Naive thymus-derived CD8-positive, alpha-beta T cell (primary cell): ENCODE measurements at places on chromosomes 11 and 22.

DNA sequence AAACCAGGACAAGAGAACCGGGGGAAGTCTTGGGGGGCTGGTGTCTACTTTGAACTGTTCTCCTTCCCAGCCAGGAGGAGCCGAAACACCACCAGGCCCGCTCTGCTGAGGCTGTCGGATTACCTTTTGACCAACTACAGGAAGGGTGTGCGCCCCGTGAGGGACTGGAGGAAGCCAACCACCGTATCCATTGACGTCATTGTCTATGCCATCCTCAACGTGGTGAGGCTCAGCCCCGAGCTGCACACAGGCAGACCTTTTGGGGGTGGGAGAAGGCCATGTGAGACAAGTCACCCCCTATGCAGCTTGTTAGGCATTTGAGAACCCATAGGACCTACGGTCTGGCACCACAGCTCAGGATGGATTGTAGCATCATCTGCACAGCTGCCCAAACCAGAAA, 2.8 kb downstream of the HTR3A start:
- DNase-seq: no peak

DNA sequence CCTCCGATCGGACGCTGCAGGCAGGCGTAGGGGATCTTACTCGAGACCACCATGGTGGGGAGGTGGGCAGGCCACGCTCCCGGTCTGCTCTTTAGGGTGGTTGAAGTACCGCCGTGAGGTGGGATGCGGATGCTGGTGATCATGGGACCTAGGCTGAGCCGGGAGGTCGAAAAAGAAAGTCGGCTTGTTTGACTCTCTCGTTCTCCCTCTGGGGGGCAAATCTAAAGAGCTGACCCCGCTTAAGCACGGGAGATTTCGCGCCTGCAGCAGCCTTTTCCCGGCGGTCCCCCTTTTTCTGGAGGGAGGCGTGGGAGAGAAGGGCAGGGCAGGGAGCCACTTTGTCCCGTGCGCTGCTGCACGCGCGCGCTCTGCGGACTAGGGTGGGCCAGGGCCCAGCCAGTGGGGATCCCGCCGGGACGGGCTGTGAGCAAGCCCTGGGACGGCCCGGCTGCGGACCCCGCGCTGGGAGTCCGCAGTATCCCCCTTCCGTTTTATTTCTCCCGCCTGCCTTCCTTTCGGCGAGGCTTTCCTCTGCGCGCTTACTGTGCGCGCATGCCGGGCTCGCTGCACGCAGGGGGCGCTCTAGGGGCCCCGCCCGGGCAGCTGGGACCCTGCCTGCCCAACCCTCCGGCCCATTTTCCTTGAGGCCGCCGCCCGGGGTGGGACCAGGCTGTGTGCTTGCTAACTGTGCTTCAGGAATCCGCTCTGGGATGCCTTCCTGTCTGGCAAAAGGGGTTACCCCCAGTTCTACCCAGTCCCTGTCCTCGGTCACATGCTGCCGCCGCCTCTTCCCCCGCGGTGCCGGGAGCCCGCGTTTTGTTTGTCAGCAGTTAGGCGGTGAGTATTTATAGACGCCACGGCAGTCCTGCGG, 81.0 kb downstream of the PRR5L start:
- DNase-seq: no peak

GRCh38 chr11:115630214-115630613, 126.0 kb upstream of the CADM1 start:
- no peak for DNase-seq

GRCh38 chr11:110126936-110127335, 33.7 kb downstream of the ZC3H12C start:
- DNase-seq: no peak

DNA sequence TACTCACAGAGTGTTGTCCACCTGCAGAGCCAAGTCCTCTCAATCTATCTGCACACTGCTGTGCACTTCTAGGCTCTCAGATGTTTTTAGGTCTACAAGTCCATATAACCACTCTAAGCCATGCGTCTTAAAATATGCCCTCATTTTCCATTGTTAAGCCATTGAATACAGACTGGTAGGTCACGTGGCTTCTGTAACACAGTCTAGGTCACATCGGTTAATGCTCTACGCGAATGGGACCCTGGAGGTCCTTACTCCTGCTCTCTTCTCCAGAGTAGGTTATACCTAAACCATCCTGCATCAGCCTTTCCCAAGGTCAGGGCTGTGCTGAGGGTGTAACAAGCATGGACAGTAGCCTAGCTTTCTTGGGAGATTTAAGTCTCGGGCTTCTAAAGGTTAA, 819 bp downstream of the JAML start:
- peak; percentile 40 for DNase-seq

- no peak for DNase-seq
Observed at GRCh38 chr11:2590131-2590964, 109.4 kb downstream of the KCNQ1OT1 start.

DNA sequence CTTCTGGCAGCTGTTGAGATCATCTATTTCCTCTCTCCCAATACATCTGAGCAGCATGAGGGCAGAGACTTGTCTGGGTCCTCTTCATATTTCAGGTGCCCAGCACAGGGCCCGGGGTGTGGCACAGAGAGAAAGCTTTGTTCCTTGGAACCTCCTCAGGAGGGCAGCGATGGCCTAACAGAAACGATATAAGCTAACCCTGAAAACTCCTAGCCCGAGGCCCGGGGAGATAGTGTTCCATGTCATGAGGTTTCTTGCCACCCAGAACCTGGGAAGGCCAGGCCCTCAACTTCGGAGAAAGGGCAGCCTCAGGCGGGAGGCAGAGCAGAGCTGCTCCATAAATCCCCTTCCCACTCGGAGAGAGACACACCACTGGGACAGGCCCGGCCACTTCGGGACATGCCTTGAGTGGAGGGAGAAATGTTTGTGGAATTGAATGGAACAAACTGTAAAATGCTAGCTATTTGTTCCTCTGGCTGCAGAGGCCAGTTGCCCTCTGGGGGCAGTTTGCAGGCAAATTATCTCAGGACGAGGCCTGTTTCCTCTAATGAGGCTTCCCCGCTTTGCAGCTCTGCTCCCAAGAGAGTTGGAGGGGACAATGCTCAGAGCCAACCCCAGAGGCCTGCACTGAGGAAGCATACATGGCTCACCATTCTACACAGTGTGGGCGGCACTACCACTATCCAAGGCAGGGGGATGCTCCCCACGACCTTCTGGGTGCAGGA, 11.6 kb downstream of the ARRB1 start:
- no peak for DNase-seq

GRCh38 chr22:43203471-43203981, 16.6 kb upstream of the TTLL12 start:
- DNase-seq: no peak

DNA sequence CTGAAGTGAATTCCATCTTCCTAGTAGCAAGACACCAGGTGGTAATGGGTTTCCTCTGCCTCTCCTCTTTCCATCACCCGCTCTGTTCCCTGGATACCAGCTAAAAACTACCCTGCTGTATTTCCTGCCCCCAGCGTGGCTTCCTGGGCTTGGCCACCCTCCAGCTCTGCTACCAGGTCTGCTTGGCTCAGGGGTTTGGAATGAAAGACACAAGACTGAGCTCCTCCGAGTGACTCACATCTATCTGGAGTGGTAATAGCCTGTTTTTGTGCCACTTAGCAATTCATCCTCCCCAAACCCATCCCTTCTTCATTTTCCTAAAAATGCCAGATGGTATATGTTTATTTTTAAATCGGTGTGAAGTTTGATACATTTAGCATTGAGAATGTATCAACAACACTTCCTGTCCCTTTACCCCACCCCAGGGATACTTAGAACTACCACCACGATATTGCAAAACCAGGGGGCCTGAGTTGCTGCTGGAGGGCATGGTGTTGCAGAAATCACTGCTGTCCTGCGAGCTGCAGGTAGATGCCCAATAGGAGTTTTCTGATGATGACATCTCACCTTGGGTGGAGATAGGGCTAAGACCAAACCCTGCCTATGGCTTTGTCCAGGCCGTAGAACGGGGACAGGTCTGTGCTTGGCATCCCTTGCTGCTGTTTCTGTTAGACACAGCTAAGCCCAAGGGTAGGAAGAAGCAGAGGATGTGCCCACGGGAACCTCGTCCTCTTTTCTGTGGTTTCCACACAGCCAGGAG, 7.5 kb upstream of the MICAL3 start:
- DNase-seq: no peak

GRCh38 chr11:123061403-123062157, at the start of gene HSPA8:
HSPA8 (minus strand) TSS chr11:123062136; CDS start chr11:123061324, 812 bp downstream.
- peak; percentile 45 for DNase-seq

- no peak for DNase-seq
Observed at GRCh38 chr11:114987186-114987760, 308.9 kb downstream of the NXPE2 start.

DNA sequence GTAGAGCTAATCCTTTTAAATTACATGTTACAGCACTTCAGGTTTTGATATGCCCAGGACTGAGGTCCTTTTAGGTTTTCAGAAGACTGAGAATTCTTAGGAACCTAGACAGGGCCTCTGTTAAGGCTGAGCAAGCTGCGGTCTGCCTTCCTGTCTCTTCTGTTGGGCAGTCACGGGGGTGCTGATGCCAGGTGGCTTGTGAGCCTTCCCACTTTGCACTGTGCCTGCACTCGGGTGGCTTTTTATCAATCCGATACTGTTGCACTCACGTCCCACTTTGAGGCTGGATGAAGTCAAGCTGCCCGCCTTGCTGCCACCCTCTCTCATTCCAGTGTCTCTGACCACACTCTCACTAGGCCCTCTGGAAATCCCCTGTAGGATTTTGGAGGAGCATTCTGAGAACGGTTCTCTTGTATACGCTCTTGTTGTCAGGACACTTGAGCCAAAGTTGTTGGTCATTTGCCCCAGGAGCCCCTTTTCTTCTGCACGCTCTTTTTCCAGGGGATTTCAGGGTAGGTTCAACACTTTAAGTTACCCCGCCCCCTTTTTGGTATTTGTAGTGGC, 141.8 kb downstream of the TEAD1 start:
- DNase-seq: no peak

GRCh38 chr22:44879301-44879680, 126.9 kb downstream of the ARHGAP8 start:
- no peak for DNase-seq

DNA sequence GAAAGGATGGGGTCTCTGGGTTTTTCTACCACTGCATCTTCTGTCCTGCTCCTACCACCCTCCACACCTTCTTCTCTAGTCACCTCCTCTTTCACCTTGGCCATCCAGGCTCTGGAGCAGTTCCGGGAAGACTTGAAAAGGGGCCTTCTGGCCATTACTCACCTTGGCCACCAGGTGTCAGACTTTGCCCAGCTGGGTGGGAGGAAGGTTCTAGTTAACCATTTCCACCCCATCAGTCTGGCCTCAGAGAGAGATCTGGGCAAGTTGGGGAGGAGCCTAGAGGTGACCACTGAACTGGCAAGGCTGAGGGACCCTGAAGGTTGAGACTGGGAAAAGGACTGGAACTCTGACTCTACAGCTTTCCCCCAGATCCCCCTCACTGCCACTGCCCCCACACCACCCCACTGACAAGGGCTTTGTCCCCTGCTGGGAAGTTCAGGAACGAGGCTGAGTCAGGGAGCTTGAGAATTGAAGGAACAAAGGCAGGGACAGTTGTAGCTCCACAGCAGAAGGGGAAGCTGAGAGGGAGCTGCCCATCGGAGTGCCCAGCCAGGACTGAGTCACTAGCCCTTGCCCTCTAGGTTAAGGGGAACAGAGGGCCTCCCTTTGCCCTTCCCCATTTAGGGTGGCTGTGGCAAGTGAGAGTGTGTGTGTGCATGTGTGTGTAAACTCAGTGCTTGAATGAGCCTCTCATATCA, 3.7 kb upstream of the POLD4 start:
- peak; percentile 73 for DNase-seq

GRCh38 chr11:91312541-91312940, 912.1 kb upstream of the FAT3 start:
- no peak for DNase-seq

DNA sequence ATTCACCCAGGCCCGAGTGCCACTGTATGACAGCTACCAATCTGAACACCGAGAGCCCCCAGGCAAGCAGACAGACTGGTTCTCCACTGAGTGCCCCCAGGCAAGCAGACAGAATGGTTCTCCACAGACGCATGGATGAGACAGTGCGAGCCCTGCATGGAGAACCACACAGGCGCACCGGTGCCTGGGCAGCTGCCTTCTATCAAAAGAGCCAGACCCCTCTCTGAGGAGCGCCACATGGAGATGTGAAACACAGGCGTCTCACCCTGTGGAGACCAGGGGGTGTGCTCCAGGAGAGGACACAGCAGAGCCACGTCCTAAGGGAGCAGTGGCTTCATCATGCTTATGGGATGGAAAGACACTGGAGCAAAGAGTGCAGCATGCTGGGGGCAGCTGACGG, 94.5 kb upstream of the BID start:
- DNase-seq: no peak

- DNase-seq: no peak
Observed at GRCh38 chr11:22792497-22792896, 37.1 kb downstream of the SVIP start.
